ENCODE measurements at places on chromosomes 7 and 10.
A peak's percentile ranks its signal among the peaks of the same experiment; 100 is the strongest.

- no peak for DNase-seq
These were observed 62.9 kb downstream of the ENO4 start for GRCh38 chr10:116912162-116912561.

- no peak for DNase-seq
These were observed 164.0 kb downstream of the SDK1 start for GRCh38 chr7:3464900-3465622.

GRCh38 chr7:4845740-4846142 lies 16.1 kb downstream of the PAPOLB start:
- DNase-seq, result peak; percentile 15

GRCh38 chr10:110739811-110740271 lies 95.7 kb downstream of the RBM20 start:
- peak; percentile 15 for DNase-seq

- no peak for DNase-seq
These were observed 11.0 kb downstream of the NXPH1 start for GRCh38 chr7:8444468-8444769.

GRCh38 chr7:80362677-80363076 lies 149.2 kb downstream of the GNAT3 start:
- no peak for DNase-seq

GRCh38 chr7:144508702-144509101 lies 105.2 kb upstream of the NOBOX start:
- DNase-seq, result no peak

- no peak for DNase-seq
These were observed 67.6 kb upstream of the ADAM12 start for GRCh38 chr10:126455766-126456405.

- DNase-seq, result no peak
These were observed 49.2 kb downstream of the TACR2 start for GRCh38 chr10:69367469-69367868.

GRCh38 chr10:108905821-108906220 lies 1017.5 kb downstream of the XPNPEP1 start:
- no peak for DNase-seq

GRCh38 chr10:37960591-37961137 lies 15.8 kb downstream of the ZNF25 start:
- DNase-seq, result no peak

DNA sequence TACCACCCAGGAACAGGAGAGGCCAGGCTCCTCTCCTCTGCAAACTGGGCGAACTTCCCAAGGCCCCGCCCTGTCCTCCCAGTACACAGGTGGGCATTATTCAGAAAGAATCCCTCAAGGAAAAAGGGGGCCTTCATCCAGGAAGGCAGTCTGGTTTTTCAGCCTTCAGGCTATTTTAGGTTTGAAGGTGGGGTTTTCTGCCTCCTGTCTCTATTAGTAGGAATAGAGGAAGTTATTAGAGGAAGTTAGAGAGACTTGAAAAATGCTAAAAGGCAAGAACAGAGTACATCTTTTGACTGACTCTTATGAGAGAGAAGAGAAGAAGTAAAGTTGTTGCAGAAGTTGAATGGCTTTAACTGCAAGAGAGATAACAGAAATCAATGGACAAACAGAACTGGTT lies 250.9 kb upstream of the SORCS1 start:
- DNase-seq, result no peak

GRCh38 chr10:89471110-89471809 lies 56.9 kb downstream of the IFIT5 start:
- no peak for DNase-seq

- no peak for DNase-seq
These were observed 9.8 kb upstream of the CAMK2B start for GRCh38 chr7:44335184-44335583.

DNA sequence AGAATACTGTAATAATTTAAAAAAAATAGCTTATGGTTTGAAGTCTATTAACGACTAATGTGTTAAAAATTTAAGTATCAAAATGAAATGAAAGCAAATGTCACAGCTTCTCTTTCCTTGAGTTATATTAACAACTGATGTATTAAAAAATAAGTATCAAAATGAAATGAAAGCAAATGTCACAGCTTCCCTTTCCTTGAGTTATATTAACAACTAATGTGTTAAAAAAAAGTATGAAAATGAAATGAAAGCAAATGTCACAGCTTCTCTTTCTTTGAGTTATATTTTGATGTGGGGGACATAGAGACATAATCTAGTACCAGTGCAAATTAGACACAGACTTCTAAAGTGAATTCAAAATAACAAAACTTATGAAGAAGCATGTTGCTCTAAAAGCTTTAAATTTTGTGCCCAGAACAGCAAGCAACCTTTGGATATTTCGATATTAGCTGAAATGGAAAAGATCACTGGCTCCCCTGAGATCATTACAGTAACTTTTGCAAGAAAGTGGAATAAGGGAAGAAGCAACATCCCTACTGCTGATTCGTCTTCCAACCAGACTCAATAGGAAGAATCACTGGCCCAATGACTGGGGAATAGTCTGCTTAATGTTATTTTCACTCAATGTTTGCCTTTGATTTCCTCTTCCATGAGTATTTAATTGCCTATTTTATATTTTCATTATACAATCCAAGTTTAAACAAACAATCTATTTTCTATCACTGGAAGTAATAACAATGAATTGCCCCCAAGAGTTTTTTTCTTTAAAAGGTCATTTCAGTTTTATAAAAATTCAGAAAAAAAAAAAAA lies 8.0 kb downstream of the SKAP2 start:
- peak; percentile 16 for DNase-seq

- no peak for DNase-seq
These were observed 30.7 kb downstream of the RTKN2 start for GRCh38 chr10:62237966-62238365.

- peak; percentile 15 for DNase-seq
These were observed 95.1 kb upstream of the SAMD8 start for GRCh38 chr10:75016325-75016724.
